ENCODE measurements at places on chromosomes 13 and 19.

- DNase-seq: no peak
These were observed 7.1 kb downstream of the MATK start for GRCh38 chr19:3778899-3779723.

GRCh38 chr19:18865106-18865972, 30.6 kb downstream of the CERS1 start:
- DNase-seq: no peak

DNA sequence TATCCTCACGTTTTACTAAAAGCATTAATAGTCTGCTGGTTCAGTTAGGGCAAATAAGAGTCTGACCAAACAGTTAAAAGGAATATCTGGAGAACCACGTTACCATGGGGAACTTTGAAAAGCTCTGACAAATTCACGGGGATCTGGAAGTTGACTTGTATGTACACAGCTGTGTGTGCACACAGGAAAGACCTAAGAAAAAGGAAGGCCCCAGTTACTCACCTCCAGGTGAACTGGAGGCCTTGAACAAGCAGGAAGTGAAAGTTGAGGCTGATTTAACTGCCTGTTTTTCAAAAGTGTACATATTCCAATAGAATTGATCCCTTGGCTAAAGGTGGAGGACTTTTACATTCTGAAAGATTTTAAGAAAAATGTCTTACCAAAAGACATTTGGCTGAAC, 1891.6 kb upstream of the PCDH20 start:
- no peak for DNase-seq

- DNase-seq: no peak
These were observed 33.0 kb upstream of the TPM4 start for GRCh38 chr19:16043156-16043757.

- DNase-seq: no peak
These were observed 446.0 kb downstream of the EFNB2 start for GRCh38 chr13:106089261-106089980.

GRCh38 chr19:31357315-31357673, 8.1 kb upstream of the TSHZ3 start:
- DNase-seq: no peak

- DNase-seq: no peak
These were observed 123.2 kb downstream of the ENOX1 start for GRCh38 chr13:43663474-43664090.

DNA sequence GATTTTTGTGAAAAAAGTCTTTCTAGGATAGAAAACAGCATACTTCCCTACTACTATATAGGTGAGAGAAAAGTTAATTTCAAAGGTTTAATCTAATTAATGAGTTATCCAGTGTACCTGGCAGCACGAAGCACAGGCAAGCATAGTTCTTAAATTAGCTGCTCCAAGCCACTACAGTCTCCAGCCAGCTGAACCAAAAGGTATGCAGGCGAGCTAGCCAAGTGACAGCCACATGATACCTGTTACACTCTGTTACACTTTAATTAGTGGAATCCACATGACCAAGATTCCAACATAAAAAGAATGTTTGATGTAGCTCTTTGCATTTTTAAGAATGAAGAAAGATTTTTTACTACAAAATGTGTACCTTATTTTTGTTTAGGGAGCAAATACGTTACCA, 15.5 kb downstream of the SLC25A30 start:
- no peak for DNase-seq
